ENCODE measurements at places on chromosomes 4 and X.

DNA sequence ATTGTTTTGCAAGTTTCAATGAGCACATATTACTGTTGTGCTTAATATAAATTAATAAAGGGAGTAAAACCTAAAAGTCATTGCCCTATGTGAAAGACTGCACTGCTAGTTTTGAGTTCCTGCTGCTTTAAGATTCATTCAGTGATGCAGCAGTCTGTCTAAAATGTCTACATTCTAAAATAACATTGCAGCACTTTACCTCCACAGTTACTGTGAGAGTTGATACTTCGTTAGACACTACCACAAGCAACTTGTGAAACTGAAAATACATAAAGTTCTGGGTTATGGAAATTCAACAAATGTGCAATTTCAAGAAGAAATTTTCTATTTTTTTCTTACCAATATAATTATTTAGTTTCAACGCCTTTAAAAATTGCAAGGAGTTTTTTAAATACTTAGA, 1175.2 kb upstream of the DIAPH2 start:
- DNase-seq: no peak

- DNase-seq: no peak
Observed at GRCh38 chr4:338759-339097, 1.1 kb downstream of the ZNF141 start.

- no peak for DNase-seq
Observed at GRCh38 chrX:97132664-97133415, 249.1 kb downstream of the RPA4 start.

DNA sequence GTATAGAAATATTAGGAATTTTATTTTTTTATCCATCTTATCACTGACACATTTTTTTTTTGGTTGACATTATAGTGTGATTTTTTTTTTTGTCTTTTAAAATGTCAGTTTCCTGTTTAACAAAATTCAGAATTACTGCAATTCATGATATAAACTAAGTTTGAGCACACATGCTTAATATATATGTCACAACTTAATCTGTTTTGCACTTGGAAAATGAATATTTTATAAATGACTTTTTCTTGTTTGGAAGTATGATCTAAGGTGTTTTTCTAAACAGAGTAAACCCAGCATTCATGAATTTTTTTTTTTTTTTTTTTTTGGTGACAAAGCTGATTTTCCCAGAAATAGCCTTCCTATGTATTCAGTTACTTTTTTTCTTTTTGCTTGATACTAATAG, 2.4 kb downstream of the SMARCA5 start:
- DNase-seq: no peak

GRCh38 chr4:104896660-104897645, 249.7 kb upstream of the TET2 start:
- no peak for DNase-seq

- no peak for DNase-seq
Observed at GRCh38 chr4:742742-743311, 37.2 kb downstream of the PCGF3 start.

DNA sequence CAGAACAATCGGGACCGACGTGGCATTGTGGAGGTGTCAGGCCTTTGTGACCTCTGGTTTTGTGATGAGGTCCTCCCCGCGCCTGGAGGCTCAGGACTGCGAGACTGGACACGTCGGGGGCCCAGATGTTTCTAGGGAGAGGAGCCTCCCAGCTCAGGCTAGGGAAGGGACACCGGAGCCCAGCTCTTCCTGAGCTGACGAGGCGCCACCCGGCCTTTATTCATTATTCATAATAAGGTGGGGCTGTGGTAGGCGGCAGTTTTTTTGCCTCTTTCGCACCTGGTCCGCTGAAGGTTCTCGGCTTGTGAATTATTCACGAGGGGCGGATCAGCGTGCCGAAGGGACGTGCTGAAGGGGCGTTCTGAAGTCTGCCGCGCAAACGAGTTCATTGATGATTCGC, 2.3 kb upstream of the UBA1 start:
- no peak for DNase-seq

DNA sequence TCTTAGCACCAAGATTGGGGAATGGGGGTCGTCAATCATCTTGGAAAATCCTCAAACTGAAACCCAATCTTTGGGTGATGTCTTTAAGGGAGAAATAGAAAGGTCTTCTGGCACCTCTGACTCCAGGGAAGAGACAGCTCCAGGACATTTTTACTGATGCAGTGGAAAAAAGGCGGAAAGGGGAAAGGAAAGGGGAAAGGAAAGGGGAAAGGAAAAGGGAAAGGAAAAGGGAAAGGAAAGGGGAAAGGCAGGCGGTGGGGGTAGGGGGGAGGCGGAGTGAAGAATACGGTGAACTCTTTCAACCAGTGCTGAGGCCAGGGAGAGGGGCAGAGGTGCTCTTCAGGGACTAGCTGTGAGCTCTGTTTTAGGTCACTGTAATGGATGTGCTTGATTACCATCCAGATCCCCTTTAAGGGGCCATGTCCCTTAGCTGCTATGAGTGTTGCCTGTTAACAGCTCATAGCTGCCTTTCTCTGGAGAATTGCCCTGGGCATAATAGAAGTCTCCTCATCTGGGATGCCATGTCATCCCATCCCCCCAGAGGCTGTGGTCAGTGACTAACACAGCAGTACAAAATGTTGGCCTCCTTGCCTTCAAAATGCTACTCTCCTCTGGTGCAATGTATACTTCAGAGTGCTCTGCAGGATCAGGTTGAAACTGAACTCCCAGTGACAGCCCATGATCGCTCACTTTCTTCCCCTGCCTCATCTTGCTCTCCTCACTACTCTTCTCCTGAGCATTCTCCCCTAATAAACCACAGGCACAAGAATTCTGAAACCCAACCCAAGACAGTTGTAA, 92.4 kb upstream of the AP1S2 start:
- DNase-seq: peak; percentile 41

DNA sequence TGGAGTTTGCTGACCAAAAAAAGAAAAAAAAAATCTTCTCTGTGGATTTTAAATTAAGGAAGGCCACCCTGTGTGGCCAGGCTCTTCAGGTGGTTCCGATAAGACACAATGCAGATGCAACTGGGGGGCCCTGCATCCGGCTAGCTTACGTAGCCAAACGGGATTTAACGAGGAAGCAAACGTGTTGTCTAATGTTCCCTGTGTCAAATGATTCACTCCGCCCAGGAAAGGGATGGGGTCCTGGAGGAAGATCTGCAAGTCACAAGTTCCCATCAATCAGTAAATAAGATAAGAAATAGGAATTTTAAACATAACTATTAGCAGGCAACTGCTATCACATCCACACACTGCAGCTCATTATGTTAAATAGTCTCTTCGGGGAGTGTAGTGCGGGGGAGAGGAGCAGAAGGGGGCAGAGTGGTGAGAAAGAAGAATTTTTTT, 216.4 kb upstream of the GYPA start:
- DNase-seq: no peak

- DNase-seq: no peak
Observed at GRCh38 chr4:7354927-7355326, 79.8 kb downstream of the PSAPL1 start.

DNA sequence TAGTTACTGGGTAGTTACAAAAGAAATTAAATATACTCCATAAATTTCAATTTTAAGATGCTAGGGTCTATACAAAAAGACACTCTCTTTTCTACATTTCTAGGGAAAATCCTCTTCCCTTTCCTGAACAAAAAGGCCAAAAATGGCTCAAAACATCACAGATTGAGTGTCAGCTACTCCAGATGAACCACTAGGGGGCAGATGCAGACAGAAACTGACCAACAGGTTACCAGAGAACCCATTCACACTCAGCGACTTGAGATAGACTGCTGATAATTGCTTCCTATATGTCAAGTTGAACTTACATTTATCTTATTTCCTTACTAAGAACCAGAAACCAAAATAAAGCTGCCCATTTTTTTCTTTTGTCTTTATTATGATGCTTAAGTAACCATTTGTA, 83.4 kb upstream of the MID1IP1 start:
- no peak for DNase-seq

DNA sequence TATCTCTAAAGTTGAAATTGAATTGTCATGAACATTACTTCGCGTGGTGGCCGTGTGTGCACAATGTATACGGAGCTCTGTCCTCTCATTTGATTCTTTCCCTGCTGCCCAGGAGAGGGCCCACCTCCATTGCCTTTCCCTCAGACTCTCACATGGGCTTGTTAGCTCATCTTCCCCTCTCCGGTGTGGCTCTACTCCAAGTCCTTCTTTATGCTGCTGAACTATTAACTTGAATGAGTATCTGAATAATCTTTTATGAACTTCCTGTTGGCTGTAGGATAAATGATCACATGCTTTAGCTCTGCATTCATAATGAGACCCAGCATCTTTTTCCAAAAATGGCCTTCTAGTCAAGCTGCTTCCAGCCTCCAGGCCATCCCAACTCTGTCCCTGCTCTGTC, 68.8 kb upstream of the CLNK start:
- no peak for DNase-seq

- DNase-seq: no peak
Observed at GRCh38 chr4:58957711-58958110, 1847.5 kb upstream of the IGFBP7 start.

GRCh38 chr4:149166365-149166764, 649.3 kb downstream of the IQCM start:
- no peak for DNase-seq

GRCh38 chr4:133424605-133425004, 275.5 kb downstream of the PCDH10 start:
- DNase-seq: no peak

All from AG04449 (cell line).